ENCODE measurements at places on chromosomes 13 and 19.

DNA sequence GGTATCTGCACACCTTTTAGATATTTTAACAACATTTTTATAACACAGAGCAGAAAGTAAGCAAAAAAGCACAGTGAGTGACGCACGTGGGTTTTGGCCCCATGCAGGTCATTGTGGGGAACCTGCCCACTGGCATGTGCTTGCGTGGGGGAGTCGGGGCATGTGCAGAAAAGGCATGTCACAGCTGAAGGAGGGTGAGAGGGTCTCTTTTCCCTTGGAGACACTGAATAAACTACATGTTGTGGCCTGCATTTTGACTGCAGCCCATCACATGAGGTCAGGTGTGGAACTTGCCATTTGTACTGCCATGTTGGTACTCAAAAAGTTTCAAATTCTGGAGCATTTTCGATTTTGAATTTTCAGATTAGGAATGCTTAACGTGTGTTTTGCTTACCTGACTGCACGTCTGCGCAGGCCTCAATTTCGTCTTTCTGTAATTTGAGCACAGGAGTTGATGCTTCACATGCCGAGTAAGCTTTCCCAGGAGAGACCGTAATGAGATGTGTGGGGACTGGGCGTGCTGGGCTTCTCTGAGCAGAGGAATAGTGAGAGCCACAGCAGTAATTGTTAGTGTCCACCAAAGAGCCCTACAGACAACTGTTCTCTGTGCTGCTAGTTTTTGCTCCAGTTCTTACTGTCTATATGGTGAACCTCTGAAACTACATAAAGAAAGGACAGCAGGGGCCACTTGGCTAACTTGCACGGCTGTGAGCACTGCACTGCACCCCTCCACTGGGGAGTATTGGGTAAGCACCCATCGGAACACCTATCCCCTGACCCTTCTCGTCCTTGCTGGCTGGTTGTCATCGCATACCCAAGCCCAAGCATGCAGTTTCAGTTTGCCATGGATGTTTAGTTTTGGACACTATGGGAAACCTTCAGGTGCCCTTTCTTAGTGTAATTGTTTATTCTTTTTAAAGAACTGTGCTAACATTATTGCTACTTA is 72.9 kb upstream of the GPR183 start:
- DNase-seq = no peak

DNA sequence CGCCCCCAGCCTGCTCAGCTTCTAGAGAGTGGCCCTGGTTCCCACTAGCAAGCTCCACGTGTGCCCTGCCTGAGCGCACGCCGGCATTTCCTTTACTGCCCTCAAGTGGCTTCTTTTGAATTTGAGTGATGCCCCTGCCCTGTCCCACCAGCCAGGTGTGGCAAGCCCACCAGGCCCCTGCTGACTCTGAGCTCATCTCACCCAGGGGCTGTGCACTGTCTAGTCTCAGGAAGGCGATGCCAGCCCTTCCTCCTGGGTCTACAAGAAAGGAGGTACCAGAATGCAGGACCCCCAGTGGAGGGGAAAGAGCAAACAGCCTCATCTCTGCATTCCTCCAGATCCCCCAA is 17.3 kb upstream of the EPHX3 start:
- no peak for DNase-seq

DNA sequence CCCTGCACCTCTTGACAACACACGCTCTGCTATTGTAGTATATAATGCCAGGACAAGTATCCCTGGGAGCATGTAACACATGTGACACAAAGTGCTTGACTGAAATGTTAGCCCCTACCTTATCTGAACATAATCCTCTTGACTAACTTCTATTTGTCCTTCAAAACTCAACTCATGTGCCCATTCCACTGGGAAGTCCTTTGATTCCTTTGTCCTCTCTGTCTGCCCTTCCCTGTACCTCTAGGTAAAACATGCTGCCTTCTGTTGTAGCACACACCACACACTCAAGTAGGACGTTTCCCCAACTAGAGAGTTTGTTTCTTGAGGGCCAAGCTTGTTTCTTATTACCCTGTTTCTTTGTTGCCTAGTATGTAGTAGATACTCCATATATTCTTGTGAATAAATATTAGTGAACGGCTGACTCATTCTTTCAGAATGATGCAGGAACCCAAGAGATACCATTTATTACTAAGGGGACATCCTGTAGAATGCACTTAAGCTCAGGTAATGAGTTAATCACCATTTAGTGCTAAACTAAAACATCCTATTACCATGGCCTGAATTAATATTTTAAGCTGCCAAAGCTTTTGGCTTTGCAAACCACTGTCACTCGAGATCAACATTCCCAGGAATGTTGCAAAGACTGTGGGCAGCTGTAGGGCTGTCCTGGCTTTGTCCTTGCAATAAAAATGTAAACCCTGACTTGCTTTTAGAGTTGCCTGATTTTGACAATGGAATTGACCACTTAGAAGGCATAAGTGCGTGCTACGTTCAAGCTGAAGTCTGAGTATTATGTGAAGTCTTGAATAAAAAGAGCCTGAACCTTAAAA is 313.4 kb downstream of the COG6 start:
- DNase-seq = no peak

DNA sequence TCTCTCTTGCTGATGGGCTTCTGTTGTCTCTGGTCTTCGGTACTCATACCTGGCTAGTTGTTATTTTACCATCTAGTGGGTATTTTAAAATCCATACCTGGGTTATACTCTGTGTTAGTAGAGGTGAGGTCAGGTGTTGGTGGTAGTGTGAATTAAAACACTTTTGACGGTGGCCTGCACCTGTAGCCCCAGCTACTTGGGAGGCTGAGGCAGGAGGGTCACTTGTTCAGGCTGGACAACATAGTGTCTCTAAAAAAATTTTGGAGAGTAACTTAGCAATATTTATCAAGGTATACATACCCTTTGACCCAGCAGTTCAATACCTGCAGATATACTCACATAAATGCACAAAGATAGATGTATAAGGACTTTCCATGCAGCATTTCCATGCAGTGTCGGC is 55.4 kb downstream of the GSX1 start:
- DNase-seq = no peak

DNA sequence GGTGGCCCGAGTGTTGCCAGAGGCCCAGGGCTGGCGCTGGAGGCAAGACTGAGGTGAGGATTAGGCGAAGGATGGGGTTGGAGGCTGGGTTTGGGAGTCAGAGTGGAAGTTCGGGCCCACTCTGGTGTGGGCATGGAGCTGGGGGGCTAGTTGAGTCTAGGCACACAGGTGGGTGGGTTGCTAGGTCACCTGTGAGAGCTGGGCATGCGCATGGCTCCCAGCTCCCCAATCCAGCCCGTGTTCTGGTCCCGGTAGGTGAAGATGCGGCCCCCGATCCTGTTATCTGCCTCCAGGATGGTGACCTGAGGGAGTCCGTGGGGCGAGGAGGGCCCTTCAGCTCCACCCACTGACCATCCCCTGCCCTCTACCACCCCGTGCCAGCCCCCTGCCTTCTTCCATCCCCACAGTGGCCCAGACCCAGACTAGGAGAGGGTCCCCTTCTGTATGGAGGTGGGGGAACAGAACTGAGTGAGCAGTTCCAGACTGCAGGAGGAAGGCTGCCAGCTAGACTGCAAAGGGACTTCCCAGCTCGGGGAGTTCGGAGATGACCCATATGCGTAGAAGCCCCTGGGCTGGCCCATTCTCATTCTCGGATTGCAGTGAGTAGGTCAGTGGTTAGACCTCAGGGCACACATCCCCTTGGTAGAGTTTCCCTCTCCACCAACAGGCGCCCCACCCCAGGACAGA is 1.7 kb downstream of the IL4I1 start:
- DNase-seq = no peak

DNA sequence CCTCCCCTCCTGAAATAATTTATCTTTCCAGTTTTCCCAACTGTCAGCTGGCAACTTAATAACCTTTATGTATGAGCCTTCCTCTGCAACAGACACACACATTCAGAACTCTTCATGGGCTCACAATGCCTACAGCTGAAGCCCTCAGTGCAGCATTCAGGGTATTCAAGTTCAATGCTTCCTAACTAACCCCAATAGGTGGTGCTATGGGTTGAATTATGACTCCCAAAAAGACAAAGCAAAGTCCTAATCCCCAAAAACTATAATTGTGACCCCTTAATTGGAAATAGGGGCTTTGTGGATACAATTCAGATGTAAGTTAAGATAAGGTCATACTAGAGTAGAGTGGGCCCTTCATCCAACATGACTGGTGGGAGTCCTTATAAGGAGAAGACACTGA is 202.2 kb downstream of the SUCLA2 start:
- no peak for DNase-seq

- DNase-seq = no peak
Measured at GRCh38 chr13:111539791-111540446, 219.5 kb downstream of the TEX29 start.

GRCh38 chr19:29643361-29643935 is 21.8 kb upstream of the PLEKHF1 start:
- DNase-seq = no peak

- DNase-seq = no peak
Measured at GRCh38 chr13:37207691-37208451, 102.4 kb upstream of the CSNK1A1L start.

DNA sequence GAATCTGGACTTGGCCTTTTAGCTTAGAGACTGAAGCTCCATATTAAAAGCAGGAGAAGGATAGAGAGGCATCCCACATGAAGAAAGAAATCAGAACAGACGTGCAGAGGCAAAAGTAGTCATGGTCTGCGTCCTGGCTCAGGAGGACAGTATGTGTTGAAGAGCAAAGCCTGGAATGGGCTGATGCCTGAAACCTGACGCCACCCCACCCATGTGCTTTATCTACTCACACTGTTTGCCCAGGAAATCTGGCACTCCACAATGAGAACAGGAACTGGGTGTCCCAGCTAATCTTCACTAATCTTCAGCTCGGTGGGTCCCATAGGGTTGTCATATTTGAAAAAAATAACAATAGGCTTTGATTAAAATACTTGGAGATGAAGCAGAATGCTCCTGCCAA is 549.0 kb upstream of the GPC6 start:
- DNase-seq = no peak

GRCh38 chr13:35617420-35617819 is 140.9 kb upstream of the MAB21L1 start:
- no peak for DNase-seq

DNA sequence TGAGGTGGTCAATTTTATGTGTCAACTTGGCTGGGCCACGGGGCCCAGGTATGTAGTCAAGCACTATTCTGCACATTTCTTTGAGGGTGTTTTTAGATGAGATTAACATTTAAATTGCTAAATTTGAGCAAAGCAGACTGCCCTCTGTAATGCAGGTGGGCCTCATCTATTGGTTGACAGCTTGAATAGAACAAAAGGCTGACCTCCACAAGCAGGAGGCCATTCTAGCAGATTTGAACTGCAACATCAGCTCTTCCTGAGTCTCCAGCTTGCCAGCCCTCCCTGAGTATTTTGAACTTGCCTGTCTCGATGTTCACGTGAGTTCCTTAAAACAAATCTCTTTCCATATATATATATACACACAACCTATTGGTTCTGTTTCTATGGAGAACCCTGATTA is 134.8 kb downstream of the DCLK1 start:
- no peak for DNase-seq

- DNase-seq = no peak
Measured at GRCh38 chr19:19866611-19867248, 1.0 kb downstream of the ZNF253 start.

DNA sequence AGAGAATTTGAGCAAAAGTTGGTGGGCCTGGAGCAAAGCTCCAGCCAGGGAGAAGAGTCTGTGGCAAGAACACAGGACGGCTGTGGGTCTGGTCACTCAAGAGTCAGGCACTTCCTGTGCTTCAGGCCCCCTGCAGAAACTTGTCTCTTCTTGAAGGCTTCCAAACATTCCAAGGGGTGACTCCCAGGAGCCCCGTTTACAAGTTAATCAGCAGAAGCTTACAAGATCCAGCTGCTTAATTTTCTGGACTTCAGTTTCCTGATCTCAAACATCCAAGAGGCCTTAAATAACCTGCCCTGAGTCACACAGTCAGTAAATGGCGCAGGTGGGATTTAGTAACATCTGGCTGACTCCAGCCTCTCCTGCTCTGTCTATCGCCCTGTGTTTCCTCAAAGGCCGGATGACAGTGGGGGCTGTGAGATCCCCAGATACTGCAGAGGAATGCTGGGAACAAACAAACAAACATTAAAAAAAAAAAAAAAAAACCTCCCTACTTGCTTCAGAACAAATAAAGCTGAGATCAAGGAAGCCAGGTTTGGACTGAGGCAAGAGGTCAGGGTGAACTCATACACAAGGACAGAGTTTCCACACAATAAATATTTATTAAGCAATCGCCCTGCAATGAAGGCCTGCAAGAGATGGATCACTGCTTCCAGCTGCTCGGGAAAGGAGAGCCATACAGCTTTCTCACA is 175.4 kb upstream of the RFC3 start:
- no peak for DNase-seq

DNA sequence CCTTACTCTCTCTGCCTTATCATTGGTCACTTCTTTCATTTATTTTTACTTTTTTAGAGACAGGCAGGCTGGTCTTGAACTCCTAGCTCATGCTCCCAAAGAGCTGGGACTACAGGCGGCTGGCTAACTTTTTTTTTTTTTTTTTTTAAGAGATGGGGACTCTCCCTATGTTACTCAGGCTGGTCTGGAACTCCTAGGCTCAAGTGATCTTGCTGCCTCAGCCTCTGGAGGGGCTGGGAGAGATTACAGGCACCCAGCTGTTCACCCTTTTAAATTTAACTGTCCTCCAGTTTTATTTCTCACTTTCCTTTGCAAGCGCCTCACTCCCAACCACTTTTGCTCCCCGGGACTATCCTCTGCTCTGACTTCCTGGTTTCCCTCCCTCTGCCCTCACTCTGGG is 5.6 kb upstream of the CLDN10 start:
- DNase-seq = no peak

GRCh38 chr19:46283771-46284170 is 13.1 kb upstream of the HIF3A start:
- DNase-seq = no peak

DNA sequence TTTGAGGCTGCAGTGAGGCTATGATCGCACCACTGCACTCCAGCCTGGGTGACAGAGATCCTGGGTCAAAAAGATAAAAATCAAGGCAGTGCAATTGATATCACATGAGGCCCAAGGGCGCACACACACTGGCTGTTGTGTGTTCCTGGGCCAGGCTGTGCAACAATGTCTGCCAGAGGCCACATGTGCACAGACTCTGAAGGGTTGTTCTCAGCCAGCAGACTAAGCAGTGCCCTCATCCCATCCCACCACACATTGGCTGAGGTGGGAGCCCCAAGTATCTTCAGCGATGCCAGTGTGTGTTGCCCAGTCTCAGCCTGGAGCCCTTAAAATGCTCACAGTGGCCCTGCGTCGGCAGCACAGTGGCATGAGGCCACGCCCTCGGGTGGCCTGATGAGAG is 12.6 kb downstream of the PEX11G start:
- DNase-seq = no peak

DNA sequence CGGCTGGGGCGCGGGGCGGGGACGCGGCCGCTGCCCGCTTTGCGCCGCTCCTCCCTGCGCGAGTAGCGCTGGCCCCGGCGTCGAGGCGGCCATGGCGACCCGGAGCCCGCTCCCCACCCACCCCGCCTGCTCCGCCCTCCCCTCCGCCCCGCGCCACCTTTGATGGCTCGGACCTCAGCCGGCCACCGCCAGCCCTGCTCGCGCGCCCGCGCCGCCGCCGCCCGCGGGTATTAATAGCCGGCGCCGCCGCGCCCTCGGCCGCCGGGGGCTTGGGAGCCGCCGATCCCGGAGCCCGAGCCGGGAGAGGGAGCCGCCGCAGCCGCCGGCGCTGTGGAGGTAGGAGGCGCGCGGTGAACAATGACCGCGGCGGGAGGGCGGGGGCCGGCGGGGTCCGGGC is 261 bp downstream of the FARP1 start:
- no peak for DNase-seq
